ENCODE measurements at places on chromosomes 16 and 17. TPM values are rescaled to one million over a fixed set of nuclear protein-coding genes. Genes with fewer than 3 reads are reported as not detected.

The CSNK1D gene
- total RNA-seq, result 111 TPM

The MSLN gene
- total RNA-seq, result 41.5 TPM

The AANAT gene
- total RNA-seq, result not detected

The ZSCAN10 gene
- total RNA-seq, result not detected

The CNTNAP1 gene
- total RNA-seq, result 8.4 TPM

The MMP15 gene
- total RNA-seq, result 43.3 TPM

The TSPOAP1 gene
- 11.6 TPM for total RNA-seq

The HBM gene
- not detected for total RNA-seq

The CHAD gene
- total RNA-seq, result 12.0 TPM

The ALDH3A2 gene
- 105 TPM for total RNA-seq

The GRAP gene
- 9.0 TPM for total RNA-seq

The TBX2 gene
- total RNA-seq, result 28.0 TPM

The SP6 gene
- total RNA-seq, result not detected

The SHCBP1 gene
- total RNA-seq, result not detected

The HP gene
- not detected for total RNA-seq

The RDM1 gene
- total RNA-seq, result 5.9 TPM

The ADAD2 gene
- not detected for total RNA-seq

The GNAO1 gene
- total RNA-seq, result 42.0 TPM

The SULT1A2 gene
- total RNA-seq, result 0.43 TPM

The NDUFAF8 gene
- total RNA-seq, result 151 TPM

The KRT12 gene
- total RNA-seq, result 14.0 TPM

The KRTAP2-4 gene
- total RNA-seq, result not detected

The PRR15L gene
- 49.6 TPM for total RNA-seq

The MEIOC gene
- total RNA-seq, result not detected

The JMJD8 gene
- total RNA-seq, result 122 TPM

The RNF112 gene
- total RNA-seq, result 0.45 TPM

The SCN4A gene
- total RNA-seq, result 2.7 TPM

The VTN gene
- 0.72 TPM for total RNA-seq

The IGFALS gene
- total RNA-seq, result 24.6 TPM

The GDPD1 gene
- not detected for total RNA-seq

The TSNAXIP1 gene
- 1.2 TPM for total RNA-seq

The HOXB3 gene
- 6.1 TPM for total RNA-seq

The HBA2 gene
- 570 TPM for total RNA-seq

The SPECC1 gene
- 161 TPM for total RNA-seq

The FNDC8 gene
- total RNA-seq, result not detected

The CHST6 gene
- 0.73 TPM for total RNA-seq

The TBC1D3I gene
- total RNA-seq, result not detected

The RND2 gene
- total RNA-seq, result 0.37 TPM

The SMIM22 gene
- 20.5 TPM for total RNA-seq

The CACNG1 gene
- not detected for total RNA-seq

The CCL16 gene
- total RNA-seq, result 0.72 TPM

The NOG gene
- total RNA-seq, result not detected

The GPR139 gene
- not detected for total RNA-seq

The UBFD1 gene
- 42.4 TPM for total RNA-seq

The CYGB gene
- 35.9 TPM for total RNA-seq

The ALOX12B gene
- total RNA-seq, result not detected

The ITGAD gene
- not detected for total RNA-seq

The TMEM186 gene
- total RNA-seq, result 9.8 TPM

The FOXF1 gene
- 26.9 TPM for total RNA-seq

The ALOX12 gene
- not detected for total RNA-seq

The MLLT6 gene
- total RNA-seq, result 81.7 TPM

The FOXL1 gene
- 3.0 TPM for total RNA-seq

The TTYH2 gene
- 17.9 TPM for total RNA-seq

The SBK1 gene
- total RNA-seq, result not detected

The TMEM97 gene
- 21.4 TPM for total RNA-seq

The PROCA1 gene
- not detected for total RNA-seq

The MFSD6L gene
- 22.6 TPM for total RNA-seq
